NCI-H187 treated with DMSO at 0.1 percent for 48 hours (cell line): ENCODE measurements at places on chromosomes 1 and 21.

GRCh38 chr21:15027056-15027455 is 37.7 kb downstream of the NRIP1 start:
- DNase-seq, result no peak

DNA sequence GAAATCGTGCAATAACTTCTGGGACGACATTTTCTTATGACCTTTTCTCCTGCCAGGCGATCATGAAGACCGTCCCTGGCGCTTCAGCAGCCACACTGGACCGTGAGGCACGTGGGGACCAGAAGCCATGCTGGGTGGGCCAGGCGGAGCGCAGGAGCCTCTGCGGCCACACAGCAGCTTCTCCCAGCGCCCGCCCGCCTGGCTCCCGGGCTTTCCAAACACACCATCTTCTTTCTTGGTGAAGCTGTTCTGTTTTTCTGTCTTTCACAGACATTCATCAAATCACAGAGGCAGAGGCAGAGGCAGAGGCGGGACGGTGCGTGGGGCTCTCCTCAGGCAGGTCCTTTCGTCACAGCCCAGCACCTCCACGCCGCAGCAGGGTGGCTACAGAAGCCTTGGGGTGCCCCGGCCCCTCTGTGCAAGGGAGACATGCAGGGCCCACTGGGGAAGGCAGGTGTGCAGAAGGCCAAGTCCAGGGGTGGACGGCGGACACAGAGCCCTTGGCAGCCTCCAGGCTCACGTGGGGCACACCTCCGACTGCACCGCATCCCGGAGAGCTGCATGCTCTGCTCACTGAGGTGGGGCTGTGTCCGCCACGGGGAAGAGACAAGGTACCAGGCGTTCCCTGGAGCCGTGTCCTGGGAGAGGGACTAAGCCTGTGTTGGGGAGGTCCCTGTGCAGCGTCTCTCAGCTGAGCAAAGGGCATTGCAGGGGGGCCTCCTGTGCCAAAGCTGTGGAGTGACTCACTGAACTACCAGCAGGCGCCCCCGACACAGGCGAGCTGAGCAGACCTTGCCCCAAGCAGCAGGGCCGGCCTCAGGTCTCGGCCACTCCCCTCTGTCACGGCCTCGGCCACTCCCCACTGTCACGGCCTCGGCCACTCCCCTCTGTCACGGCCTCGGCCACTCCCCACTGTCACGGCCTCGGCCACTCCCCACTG is 2.6 kb upstream of the TMEM240 start:
- no peak for DNase-seq

- no peak for DNase-seq
Measured at GRCh38 chr1:25825605-25826004, 5.9 kb downstream of the MTFR1L start.

DNA sequence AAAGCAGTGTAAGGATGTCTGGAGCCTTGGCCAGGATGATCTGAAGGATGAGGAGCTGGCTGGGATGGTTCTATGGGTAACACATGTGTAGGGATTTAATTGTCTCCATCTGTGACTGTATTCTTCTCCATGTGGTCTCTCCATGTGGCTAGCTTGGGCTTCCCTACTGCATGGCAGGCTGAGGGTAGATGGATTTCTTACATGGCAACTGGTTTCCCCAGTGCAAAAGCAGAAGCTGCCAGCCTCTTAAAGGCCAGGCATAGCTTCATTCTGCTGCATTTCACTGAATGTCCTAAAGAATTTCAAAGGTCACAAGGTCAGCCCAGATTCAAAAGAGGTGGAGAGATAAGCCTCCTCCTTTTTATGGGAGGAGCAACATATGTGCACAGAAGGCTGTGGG is 61.7 kb downstream of the XCL2 start:
- DNase-seq, result no peak

DNA sequence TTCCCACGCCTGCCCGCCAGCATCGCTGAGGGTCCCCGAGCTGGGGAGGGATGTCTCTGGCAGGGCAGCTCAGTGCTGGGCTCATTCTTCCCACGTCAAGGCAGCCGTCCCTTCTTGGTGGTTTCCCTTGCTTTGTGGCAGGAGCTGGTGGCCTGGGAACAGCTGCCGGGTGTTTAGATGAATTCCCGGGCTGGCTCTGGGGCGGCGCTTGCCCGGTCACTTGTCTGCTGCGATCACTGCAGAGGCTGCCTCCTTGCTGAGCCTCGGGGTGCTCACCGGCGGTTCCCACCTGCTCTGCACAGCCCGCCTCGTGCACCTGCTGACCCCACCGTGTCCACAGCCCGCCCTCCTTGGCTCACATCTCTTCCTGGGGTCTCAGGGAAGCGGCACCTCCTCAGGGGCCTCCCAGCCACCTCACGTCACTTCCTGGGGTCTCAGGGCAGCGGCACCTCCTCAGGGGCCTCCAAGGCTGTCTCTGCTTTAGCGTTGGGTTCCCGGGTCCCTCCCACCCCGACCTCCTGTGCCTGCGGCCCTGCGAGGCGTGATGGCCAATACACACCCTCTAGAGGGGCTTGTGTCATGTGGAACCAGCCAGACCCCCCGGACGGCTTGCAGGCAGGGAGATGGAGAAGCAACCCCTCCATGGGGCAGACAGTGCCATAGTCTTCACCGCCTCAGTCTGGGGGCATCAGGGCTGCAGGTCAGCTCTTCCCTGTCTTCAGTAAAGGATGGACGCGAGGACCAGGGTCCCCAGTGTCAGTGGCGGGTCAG is 13.5 kb downstream of the COL18A1 start:
- DNase-seq, result no peak

- no peak for DNase-seq
Measured at GRCh38 chr1:93483200-93483599, 35.3 kb downstream of the FNBP1L start.

- no peak for DNase-seq
Measured at GRCh38 chr1:209057083-209057482, 526.4 kb upstream of the CAMK1G start.

- no peak for DNase-seq
Measured at GRCh38 chr1:21082073-21082472, 94.6 kb downstream of the EIF4G3 start.
